CD4-positive, alpha-beta T cell (primary cell): ENCODE measurements at places on chromosomes 6 and 20.

DNA sequence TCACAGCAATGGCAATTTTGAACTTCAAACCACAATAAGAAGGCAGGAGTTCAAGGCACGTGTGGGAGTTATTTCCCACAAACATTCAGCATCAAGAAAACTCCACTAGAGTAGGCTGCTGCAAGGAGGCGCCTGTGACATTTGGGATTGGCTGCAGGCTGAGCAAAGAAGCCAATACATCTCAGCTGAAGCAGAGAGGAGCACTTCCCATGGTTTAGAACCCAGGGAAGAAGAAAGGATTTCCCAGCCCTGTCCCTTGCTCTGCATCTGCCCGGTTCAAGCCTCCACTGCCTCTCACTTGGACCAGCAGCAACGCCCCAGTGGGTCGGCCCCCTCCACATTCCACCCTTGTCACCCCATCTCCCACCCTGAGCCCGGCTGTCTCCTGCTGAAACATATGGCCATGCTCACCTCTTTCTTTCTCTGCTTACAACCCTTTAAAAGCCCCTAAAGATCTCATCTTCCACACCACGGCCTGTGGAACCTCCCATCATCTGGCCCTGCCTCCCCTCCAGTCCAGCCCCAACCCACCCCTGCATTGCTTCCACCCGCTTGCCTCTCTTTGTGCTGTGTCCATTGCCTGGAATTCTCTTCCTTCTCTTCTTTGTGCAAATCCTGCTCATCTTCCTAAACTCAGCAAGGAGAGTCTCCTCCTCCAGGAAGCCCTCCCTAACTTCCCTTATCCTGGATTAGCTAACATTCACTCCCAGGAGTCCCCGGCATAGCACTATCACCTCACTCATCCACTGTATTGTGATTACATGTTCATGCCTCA is 128.3 kb downstream of the ANKRD60 start:
- H3K27ac ChIP-seq, result no peak overlapping the region
- H3K27me3 ChIP-seq, result no peaks in the 10 kb centered on the region
- H3K4me1 ChIP-seq, result no peaks in the 10 kb centered on the region
- H3K36me3 ChIP-seq, result no peaks in the 10 kb centered on the region
- H3K4me3 ChIP-seq, result no peak overlapping the region
- no peak for DNase-seq

DNA sequence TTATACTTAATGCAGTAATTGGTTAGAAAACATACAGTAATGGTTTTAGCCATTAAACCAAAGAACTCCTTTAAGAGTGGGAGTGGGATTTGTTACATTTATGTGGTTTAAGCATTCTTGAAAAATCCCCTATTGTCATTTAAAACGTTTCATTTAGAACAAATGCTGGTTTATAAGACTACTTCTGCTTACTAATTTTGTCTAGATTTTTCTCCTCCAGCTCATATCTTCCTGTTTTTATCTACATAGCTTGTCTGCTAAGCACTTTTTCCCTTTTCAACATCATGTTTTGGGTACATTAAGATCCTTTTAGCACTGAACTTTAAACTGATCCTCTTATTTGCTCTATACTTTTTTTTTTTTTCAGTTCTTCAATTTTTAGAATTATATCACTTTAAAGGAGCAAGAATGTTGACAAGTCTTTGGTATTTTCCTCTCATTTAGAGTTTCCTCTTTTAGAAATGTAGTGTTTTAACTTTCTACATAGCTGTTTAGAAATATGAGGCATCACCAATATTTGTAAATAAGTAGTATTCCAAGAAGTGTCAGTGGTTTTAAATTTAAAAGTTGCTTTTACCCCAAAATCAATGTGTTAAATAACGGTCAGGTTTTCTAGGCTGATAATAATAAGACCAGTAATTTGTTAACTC is 80.9 kb downstream of the SESN1 start:
- no peak overlapping the region for H3K4me3 ChIP-seq
- peak overlapping the region; percentile 25 for H3K27ac ChIP-seq
- H3K4me1 ChIP-seq, result peaks cover 26% of the 10 kb centered on the region
- H3K36me3 ChIP-seq, result no peaks in the 10 kb centered on the region
- no peak for DNase-seq
- H3K27me3 ChIP-seq, result no peaks in the 10 kb centered on the region

DNA sequence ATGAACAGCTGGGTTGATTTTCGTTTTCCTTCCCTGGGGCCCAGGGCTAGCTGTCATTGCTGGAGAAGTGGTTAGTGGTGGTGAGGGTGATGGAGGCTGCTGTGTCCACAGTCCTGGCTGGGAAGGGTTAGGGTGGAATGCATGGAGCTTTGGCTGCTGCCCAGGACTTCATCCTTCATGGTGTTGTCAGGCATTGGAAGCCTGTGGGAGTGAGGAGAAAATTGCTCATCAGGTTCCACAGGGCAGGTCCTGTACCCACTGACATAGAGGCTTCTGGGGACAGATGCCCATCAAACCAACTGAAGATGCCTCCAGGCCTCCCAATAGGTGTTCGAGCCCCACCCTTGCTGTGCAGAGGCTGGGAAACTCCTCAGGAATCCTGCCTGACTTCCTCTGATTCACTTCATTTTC is 262.4 kb upstream of the SUPT3H start:
- no peak for DNase-seq
- H3K27me3 ChIP-seq, result no peaks in the 10 kb centered on the region
- no peak overlapping the region for H3K4me3 ChIP-seq
- H3K27ac ChIP-seq, result no peak overlapping the region

GRCh38 chr6:162907876-162908481 is 180.2 kb downstream of the PACRG start:
- H3K4me1 ChIP-seq, result no peaks in the 10 kb centered on the region
- DNase-seq, result no peak
- H3K4me3 ChIP-seq, result no peak overlapping the region
- no peaks in the 10 kb centered on the region for H3K27me3 ChIP-seq
- no peak overlapping the region for H3K27ac ChIP-seq
- no peaks in the 10 kb centered on the region for H3K36me3 ChIP-seq

DNA sequence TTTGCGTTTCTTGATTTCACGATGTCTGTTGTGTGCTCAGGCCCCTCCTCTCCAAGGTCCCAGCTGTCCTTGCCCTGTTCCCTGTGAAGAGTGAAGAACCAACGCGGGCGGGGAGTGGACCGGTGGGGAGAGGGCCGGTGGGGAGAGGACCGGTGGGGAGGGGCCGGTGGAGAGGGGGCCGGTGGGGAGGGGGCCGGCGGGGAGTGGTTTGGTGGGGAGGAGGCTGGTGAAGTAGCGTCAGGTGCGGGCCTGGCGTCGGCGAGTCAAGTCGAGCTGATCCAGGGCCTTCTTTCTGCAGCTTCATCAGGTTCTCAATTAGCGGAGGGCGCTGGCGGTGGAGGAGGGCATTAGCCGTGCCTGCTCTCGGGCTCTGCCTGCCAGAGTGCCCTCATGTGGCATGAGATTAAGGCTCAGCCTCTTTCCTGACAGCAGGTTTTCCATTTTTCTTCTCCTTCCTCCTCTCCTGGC is 21.2 kb upstream of the BHLHE23 start:
- peaks cover 4% of the 10 kb centered on the region for H3K27me3 ChIP-seq
- no peaks in the 10 kb centered on the region for H3K36me3 ChIP-seq
- peak; percentile 10 for DNase-seq
- H3K27ac ChIP-seq, result no peak overlapping the region
- H3K4me3 ChIP-seq, result no peak overlapping the region

GRCh38 chr6:4381381-4381780 is 246.0 kb upstream of the ECI2 start:
- no peaks in the 10 kb centered on the region for H3K4me1 ChIP-seq
- no peaks in the 10 kb centered on the region for H3K36me3 ChIP-seq
- no peaks in the 10 kb centered on the region for H3K27me3 ChIP-seq
- no peak for DNase-seq

DNA sequence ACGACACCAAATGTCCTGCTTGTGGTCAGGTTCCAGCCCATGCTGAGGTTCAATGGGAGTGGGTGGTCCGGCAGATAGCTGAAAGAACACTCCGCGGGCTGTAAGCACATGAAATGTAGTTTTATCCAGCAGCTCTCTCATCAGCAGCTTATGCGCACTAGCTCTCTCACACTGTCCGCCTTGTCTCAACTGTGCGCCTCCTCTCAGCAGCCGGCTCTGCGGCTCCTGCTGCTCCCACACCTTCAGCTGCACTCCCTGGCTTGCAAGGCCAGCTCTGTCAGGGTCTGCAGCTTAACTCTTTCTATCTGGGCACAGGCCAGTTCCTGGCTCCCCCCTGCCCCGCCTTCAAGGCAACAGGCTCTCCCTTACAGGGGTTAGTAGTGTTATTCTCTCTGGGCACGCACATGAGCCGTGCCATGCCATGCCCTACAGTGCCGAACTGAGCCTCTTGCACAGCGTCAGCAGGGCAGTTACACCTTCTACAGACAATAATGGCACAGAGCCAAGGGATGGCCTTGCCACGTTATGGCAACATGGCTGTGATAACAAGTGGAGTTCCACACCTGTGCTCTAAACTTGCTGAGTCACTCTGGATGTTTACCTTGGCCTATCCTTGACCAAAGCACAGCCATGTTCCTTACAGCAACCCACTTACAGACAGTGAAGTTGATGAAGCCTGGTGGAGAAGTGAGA is 84.0 kb upstream of the LRFN2 start:
- no peaks in the 10 kb centered on the region for H3K27me3 ChIP-seq
- H3K4me3 ChIP-seq, result no peak overlapping the region
- no peaks in the 10 kb centered on the region for H3K4me1 ChIP-seq
- no peak for DNase-seq
- H3K36me3 ChIP-seq, result no peaks in the 10 kb centered on the region

- no peaks in the 10 kb centered on the region for H3K4me1 ChIP-seq
- H3K36me3 ChIP-seq, result no peaks in the 10 kb centered on the region
- no peak overlapping the region for H3K27ac ChIP-seq
- H3K4me3 ChIP-seq, result no peak overlapping the region
These were observed 97.8 kb downstream of the OTOR start for GRCh38 chr20:16846006-16846405.

DNA sequence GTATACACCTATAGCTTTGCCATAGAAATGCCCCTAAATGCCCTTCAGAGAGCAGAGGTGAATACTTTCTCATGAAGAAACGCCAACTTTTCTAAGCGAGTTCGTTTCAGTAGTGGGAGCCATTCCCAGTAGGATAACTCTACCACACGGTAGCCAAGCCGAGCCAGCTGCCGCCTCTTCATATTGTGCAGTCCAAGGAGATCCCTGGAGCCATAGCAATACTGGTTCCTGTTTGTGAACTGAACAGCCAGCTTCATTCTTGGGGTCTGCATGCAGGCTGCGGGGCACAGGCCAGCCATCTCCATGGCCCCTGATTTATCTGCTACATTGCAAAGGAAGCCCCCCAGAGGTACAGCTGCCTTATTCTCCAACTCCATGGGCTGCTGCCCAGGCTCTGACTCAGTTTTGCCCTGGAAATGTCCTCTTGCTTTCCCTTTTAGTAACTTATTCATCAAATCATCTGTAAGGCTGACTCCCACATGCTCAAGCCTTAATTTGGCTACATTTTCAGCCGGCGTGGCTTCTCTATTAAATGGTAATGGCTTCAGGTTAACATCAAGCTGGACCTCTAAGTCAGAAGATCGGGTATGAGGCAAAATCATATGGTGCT is 12.8 kb downstream of the FASTKD5 start:
- H3K27me3 ChIP-seq, result no peaks in the 10 kb centered on the region
- peaks cover 32% of the 10 kb centered on the region for H3K36me3 ChIP-seq
- H3K4me3 ChIP-seq, result no peak overlapping the region
- no peak overlapping the region for H3K27ac ChIP-seq
- DNase-seq, result no peak

GRCh38 chr6:107064579-107065065 is 36.6 kb downstream of the MTRES1 start:
- no peaks in the 10 kb centered on the region for H3K36me3 ChIP-seq
- H3K27me3 ChIP-seq, result no peaks in the 10 kb centered on the region
- H3K4me3 ChIP-seq, result no peak overlapping the region
- no peak overlapping the region for H3K27ac ChIP-seq
- H3K4me1 ChIP-seq, result peaks cover 23% of the 10 kb centered on the region

DNA sequence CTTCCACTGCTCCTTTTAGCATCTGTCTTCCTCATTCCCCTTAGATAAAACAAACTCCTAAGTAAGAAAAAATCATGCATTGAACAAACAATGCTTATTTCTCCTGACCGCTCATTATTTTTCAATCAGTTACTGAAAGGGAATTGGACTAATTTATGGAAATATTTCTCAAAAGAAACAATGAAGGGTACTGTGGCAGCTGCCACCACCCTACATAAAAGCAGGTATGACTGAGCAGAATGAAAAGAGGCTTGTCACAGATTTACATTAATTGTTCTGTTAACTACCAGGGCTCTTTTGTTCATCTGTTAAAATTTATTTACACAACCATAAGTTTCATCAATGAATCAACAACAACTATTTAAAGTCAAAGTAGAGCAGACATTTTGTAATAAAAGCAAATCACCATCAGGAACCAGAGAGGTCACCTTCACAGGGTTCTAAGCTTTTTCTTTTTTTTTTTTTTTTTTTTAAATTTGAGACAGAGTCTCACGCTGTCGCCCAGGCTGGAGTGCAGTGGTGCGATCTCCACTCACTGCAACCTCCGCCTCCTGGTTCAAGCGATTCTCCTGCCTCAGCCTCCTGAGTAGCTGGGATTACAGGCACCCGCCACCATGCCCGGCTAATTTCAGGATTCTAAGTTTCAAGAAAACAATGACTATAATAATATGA is 204.0 kb downstream of the PTPRK start:
- no peaks in the 10 kb centered on the region for H3K36me3 ChIP-seq
- no peak for DNase-seq
- H3K4me3 ChIP-seq, result no peak overlapping the region

DNA sequence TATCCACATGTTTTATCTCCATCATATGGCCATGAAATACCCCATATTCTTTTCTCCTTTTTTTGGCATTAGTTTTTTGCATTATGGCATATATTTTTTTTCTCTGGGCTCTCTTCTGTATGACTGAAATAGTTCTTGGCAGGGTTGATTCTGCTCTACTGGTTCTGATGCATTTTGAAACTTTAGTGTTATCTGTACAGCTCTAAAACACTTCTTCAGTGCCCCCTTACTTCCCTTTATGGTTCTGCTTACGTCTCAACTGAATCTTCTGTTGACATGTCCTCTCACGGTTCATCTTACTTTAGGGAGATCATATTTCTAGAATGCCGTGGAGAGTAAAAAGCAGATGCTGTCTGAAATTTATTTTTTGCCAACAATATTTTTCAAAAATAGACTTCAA is 23.2 kb upstream of the TXNDC5 start:
- H3K4me1 ChIP-seq, result no peaks in the 10 kb centered on the region
- no peaks in the 10 kb centered on the region for H3K36me3 ChIP-seq
- H3K27ac ChIP-seq, result no peak overlapping the region
- DNase-seq, result no peak
- H3K4me3 ChIP-seq, result no peak overlapping the region
- H3K27me3 ChIP-seq, result peaks cover 2% of the 10 kb centered on the region

DNA sequence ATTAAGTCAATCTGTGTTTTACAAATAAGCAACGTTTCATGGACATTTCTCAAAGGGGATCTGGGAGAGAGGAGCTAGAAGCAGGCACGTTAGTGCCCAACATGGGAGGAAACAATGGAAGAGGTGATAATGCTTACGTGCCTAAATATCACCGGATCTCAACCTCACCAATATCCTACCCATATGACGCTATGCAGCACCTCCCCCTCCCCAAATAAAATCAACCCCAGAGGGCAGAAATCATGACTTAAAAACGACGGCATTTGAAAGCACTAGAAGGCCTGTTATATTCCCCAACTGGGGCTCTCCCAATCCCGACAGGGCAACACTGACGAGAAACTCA is 425 bp downstream of the HBS1L start:
- H3K36me3 ChIP-seq, result peaks cover 16% of the 10 kb centered on the region
- H3K4me1 ChIP-seq, result peaks cover 17% of the 10 kb centered on the region
- peak overlapping the region; percentile 86 for H3K4me3 ChIP-seq
- H3K27me3 ChIP-seq, result no peaks in the 10 kb centered on the region
- H3K27ac ChIP-seq, result peak overlapping the region; percentile 94
